ENCODE measurements at places on chromosomes 4 and X.

GRCh38 chr4:53066155-53066554 is 204.0 kb downstream of the RASL11B start:
- DNase-seq, result no peak

DNA sequence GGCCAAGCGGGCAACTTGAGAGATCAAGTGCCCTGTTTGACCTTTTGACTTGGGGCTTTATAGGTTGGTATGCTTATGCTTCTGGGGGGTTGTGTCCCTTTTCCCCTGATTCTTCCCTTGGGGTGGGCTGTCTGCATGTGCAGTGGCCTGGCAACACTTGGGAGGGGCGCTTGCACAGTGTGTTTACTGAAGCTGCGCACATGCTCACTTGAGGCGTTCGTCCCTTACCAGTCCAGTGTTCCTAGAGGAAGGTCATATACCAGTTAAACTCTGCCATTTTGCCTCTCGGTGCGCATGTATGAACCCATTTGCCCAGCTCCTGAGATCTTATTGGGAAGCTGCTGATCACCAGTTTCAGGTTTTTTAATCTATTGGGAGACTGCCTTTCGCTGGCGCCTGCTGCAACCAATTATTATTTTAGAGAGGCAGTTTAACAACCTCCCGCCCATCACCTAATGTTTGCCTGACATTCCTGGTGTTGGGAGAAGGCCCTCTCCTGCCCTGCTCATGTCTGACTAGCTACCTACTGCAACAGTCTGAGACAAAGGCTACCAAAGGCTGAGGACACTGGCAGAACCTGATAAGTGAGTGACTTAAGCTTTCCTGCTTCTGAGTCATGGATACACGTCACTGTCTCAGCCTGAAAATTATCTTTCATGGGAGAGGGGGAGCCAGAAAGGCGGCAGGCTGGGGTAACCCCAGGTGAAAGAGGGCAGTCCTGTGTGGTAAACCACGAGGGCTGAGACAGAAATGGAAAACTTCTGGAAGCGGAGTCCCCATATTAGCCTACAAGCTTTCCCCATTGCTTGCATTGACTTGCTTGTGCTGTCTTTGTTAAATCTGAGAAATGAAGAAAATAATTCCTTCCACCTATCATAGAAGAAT is 97.6 kb downstream of the CPE start:
- DNase-seq, result no peak

DNA sequence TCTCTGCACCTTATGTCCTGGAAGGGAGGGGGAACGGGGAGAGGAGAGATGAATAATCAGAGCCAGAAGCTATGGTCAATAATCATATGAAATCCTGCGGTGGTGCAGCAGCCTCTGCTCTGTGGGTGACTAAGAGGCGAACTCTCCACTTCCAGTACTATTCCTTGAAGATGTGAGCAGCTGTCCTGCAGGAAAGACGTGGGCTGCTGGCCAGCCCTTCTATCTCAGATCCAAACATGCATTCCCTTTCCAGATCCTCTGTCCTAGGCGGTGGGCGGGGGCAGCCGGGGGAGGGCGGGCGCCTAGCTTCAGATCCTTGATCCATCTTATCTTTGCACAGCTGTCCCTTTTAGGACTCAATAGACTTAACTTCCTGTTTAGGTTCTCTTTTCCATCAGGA is 34.5 kb downstream of the SPINK2 start:
- no peak for DNase-seq

- DNase-seq, result no peak
Observed at GRCh38 chrX:68203646-68204045, 229.6 kb downstream of the OPHN1 start.

- peak; percentile 59 for DNase-seq
Observed at GRCh38 chr4:104494822-104495559, at the start of gene CXXC4. Gene CXXC4, minus strand, starts transcription at chr4:104494894. Its CDS starts 3,092 bp downstream, at chr4:104491802.

DNA sequence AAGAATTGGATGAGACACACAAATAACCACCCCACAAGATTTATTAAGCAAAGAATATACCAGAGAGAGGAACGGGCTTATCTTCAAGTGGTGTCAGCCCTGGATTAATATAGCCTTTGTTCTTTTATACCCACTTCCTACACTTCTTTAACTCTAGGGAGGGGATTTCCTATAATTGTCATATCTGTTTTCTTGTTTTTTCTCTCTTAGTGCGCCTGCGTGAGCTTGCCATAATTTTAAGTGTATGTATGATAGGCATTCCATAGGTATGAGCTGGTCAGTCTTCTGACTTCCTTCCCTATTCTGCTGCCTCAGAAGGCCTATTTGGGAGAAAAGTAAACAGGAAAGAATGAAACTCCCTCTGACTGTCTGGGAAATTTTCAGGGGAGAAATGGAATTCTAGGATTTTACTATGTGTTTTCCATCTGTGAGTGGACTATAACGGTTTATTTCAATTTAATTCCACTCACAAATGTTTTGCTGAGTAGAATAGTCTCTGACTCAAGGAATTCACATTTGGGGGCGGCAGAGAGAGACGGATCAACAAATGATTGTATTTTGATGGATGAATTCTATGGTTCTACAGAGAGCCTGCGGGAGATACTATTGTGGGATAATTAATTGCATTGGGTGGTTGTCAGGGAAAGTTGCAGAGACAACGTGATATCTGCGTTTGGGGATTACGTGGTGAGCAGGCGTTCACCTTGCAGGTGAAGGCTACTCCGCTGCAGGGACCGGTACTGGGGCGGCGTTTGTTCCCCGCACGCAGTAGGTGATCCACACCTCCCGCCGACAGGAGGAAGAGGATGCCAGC is 626 bp upstream of the CEP135 start:
- peak; percentile 82 for DNase-seq

DNA sequence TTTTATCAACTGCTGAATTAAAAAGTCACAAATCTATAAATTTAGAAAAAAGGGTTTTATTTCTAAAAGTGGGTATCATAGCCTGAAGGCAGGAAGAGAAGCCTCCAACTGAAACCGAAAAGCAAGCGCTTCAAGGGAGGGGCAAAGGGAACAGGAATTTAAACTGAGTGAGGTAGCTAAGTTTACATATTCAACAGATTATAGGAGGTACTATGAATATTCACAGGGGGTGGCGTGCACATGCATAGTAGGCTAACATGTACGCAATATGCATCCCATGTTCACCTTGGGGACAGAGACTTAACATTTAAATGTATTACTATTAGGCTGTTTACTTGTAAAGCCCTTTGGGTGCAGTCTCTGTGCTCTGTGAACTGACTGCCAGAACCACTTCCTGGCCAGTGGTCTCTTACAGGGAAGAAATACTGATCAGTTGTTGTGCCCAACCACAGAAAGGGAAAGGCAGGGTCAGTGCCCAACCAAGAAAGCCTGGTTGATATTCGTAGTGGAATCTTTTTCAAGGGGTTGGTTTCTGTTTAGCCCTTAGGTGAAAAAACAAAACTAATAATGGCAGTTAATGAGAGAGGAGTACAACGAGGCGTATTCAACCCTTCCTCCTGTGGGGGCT is 168.7 kb upstream of the GALNTL6 start:
- no peak for DNase-seq

- no peak for DNase-seq
Observed at GRCh38 chrX:148228521-148228920, 247.4 kb downstream of the FMR1NB start.

- DNase-seq, result no peak
Observed at GRCh38 chr4:79201971-79202370, 123.9 kb downstream of the NAA11 start.

- no peak for DNase-seq
Observed at GRCh38 chrX:18426004-18426320, 554 bp downstream of the CDKL5 start.

GRCh38 chrX:3527166-3527565 is 180.7 kb upstream of the MXRA5 start:
- no peak for DNase-seq

GRCh38 chrX:2507904-2508627 is 7.3 kb upstream of the DHRSX start:
- DNase-seq, result no peak

GRCh38 chrX:78706071-78706470 is 41.4 kb upstream of the LPAR4 start:
- no peak for DNase-seq

DNA sequence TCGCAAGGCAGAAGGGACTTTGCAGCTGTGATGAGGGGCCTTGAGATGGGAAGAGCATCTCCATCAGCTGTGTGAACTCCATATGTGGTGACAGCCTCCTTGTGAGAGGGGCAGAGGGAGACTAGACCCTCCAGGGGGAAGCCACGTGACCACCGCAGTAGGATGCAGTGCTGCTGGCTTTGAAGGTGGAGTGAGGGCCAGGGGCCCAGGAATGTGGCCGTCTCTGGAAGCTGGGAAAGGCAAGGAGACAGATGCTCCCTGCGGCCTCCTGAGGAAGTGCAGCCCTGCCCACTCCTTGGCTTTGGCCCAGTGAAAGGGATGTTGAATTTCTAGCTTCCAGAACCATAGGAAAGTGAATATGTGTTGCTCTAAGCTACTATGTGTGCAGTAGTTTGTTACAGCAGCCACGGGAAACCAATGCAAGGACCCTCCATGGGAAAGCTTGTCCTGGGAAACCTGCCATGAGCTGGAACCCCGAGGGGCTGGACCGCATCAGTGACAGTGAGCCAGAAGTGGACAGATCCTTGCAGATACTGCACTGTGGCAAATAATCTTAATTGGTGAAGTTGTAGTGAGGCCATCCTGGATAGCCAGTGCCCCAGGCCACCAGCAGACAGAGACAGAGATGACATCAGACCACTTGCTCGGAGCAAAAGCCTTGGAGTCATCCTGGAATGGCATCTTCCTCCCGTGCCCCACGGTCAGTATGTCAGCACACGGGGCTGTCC is 35.4 kb upstream of the SORCS2 start:
- DNase-seq, result no peak

DNA sequence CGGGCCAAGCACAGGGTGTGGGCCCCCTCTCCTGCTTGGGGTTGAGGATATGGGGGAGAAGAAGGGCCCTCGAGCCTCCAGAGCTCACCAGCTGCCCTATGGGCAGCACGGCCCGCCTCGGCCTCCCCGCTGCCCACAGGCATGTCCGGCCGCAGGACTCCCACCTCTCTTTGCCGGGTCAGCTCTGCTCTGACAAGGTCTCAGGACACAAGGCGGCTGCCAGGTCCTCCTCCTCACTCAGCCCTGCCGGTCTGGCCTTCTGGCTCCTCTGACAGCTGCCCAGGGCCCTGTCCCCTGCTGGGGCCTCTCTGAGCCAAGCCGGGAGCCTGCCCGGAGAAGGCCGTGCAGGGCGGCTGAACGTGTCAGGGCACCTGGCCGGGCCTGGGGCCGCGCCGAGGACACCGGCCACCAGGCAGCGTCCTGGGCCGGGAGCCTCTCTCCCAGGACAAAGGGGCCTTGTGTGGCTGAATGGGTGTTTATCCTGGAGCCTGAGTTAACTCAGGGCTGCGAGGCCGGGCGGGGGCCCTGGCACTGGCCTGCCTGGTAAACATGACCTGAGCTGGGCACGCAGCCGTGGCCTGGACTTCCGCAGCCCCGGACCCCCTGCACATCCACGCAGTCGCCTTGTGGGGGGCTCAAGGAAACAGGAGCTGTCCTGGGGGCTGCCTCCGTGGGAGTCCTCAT is 25.7 kb downstream of the TACC3 start:
- DNase-seq, result no peak

All from CD4-positive, alpha-beta T cell treated with Interleukin-17A for 1 hour (primary cell).